Osteocyte (in vitro differentiated cells): ENCODE measurements at places on chromosomes 7 and 10. TPM values are rescaled to one million over a fixed set of nuclear protein-coding genes. Genes with fewer than 3 reads are reported as not detected.

LAMB1 gene
- 952 and 1,014 TPM in 2 replicates for total RNA-seq

CXCL12 gene
- 153 and 169 TPM in 2 replicates for total RNA-seq

INTS1 gene
- total RNA-seq = 111 and 121 TPM in 2 replicates

CCDC3 gene
- total RNA-seq = 14.1 and 15.0 TPM in 2 replicates

KCNH2 gene
- not detected in 2 replicates for total RNA-seq

PLPP4 gene
- total RNA-seq = 1.9 and 2.0 TPM in 2 replicates
